Cardiac fibroblast (primary cell): ENCODE measurements at places on chromosomes 7 and 10.

GRCh38 chr10:122441961-122442360 lies 12.5 kb upstream of the ARMS2 start:
- peak; percentile 81 for DNase-seq

DNA sequence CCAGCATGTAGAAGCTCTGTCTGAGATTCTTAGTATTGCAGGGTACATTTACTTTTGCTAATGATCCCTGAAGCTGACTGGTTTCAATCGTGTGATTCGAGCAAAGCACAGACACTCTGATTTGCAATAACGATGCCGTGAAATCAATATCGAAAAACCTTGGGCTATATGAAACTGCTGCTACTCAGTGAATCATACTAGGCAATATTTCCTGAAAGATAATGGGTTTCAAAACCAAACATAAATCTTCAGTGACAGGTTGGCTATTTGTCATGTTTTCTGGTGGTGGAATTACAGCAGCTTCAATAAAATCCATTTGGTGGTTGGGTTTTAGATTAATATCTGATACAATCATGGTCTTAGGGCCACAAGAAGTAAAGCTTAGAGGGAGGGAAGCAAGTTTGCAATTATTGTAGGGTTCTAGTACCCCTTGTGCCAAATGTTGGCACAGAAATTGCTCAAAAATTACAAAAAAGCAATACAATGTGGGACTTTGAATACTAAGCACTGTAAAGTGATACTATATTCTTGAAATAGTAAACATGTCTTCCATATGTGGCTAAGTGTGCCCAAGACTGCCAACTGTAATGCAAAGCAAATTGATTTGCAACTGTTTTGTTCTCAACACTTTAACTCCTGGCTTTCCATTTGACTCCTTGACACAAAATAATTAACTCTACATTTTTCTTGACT lies 112.4 kb upstream of the JAZF1 start:
- DNase-seq: no peak

DNA sequence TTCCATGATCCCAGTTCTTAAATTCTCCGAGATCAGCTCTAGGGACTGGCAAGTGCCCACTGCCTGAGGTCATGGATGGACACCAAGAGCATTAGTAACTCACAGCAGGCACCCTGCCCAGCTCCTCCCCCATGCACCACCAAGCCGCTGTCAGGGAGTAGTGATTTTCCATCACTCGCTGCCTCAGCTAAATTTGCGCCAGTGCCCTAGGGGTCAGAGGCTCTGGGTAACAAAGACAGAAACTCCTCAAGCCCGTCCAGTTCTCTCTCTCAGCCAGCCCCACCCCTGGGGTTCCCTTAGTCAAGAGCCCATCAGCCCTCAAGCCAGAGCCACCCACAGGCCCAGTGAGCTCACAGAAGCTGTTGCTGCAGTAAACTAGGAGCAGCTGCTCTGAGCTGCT lies 30.0 kb downstream of the PAX2 start:
- no peak for DNase-seq

DNA sequence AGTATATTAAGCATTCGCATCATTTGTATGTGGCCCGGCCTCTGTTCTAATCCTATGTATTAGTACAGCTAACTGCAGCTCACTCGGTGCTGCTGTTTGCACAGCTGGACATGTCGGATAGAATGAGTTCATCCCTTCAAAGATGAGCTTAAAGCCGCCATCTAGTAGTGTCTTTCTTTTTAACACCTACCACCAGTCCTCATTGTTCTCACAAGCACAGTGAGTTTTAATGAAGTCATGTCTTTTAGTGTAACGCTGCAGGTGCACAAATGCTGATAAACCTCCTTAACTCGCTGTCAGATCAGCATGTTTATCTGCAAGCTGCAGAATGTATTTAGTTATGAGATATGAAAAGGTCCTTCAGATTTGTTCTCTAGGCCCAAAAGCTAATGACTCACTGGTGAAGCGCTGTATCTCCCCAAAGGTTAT lies 247.5 kb downstream of the MTERF1 start:
- DNase-seq: no peak

GRCh38 chr7:105452085-105452484 lies 63.4 kb upstream of the SRPK2 start:
- DNase-seq: no peak

GRCh38 chr10:110546499-110547110 lies 20.9 kb upstream of the SMC3 start:
- no peak for DNase-seq

GRCh38 chr7:3358991-3359390 lies 57.9 kb downstream of the SDK1 start:
- DNase-seq: no peak
